HuH-7 (cell line): ENCODE measurements at places on chromosomes 4 and X.

DNA sequence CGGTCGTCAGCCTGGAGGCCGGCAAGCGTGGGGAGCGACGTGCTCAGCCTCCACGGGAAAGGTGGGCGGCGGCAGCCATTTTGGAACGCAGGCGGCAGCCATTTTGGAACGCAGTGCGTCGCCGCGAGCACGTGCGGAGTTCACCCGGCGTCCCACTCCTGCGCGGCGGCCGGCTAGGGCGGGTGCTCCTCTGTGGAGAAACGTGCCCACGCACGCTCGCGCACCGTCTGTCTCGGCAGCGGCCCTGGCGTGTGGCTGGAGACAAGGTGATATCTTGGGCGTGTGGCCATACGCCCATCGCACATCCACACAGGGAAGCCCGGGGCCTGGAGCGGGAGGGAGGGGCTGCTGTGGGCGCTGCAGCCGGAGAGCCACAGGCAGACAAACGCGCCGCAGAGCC, 21.1 kb downstream of the CPLX1 start:
- no peak for DNase-seq

DNA sequence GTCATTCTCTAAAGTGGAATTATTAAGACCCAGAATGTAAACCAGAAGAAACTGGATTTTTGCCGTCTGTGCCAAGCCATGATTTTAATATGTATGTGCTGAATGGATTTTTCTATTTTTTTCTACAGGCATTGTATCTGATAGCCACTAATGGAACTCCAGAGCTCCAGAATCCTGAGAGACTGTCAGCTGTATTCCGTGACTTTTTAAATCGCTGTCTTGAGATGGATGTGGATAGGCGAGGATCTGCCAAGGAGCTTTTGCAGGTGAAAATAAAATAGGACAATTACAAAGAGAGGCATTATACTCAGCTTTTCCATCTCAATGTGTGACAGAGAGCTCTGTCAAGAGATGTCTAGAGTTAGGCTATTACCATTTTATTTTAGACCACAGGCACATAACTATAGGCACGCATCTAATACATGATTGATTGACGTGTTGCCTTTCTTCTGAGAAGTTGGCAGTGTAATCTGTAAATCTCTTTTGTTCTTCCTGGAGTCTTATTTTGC, 53.9 kb downstream of the CAPN6 start:
- no peak for DNase-seq

- DNase-seq, result no peak
Observed at GRCh38 chr4:116387937-116388474, 697.4 kb downstream of the TRAM1L1 start.

GRCh38 chr4:73985528-73985852, 2.5 kb downstream of the PPBP start:
- no peak for DNase-seq

DNA sequence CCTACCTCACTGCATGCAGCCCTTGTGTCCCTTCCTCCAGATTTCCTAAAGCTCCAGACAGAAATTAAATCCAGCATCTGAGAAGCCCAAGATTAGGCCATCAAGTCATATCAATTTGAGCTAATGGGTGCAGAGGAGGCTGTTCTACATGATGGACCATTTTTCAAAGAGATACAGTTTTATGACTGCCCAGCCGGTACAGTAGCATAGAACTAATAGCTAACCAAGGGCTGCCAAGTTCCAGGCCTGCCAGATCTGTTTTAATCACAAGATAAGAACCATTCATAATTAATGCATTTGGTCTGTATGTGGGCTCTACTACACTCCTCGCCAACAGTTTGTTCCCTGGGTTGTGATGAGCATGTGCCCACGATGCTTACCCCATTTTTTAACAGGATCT, 73.9 kb upstream of the PLAC1 start:
- no peak for DNase-seq

GRCh38 chr4:155948541-155948940, 5.1 kb downstream of the CTSO start:
- DNase-seq, result no peak

GRCh38 chr4:32488690-32489089, 1768.5 kb downstream of the PCDH7 start:
- no peak for DNase-seq

GRCh38 chrX:74211911-74212310, 92.1 kb upstream of the ZCCHC13 start:
- no peak for DNase-seq

DNA sequence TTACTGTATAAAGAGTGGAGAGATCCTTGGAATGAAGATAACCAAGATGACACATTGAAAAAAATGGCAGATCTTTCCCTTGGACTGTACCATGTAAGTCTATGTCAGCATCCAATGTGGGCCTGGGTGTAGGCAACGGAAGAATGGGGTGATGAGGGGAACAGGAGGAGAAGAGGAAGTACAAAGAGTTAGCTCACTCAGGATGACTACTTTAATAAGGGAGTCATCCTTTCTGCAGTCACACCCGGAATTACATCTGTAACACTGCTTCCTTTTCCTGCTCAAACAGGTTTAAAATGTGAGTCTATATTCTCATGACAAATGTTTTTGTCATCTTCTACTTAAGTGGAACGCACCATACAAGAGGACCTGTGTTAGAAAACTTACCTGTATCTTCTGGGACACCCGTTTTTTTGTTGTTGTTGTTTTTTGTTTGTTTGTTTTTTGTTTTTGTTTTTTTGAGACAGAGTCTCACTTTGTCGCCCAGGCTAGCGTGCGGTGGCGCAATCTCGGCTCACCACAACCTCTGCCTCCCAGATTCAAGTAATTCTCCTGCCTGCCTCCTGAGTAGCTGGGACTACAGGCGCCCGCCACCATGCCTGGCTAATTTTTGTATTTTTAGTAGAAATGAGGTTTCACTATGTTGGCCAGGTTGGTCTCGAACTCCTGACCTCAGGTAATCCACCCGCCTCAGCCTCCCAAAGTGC, 18.0 kb downstream of the HPSE start:
- DNase-seq, result no peak

DNA sequence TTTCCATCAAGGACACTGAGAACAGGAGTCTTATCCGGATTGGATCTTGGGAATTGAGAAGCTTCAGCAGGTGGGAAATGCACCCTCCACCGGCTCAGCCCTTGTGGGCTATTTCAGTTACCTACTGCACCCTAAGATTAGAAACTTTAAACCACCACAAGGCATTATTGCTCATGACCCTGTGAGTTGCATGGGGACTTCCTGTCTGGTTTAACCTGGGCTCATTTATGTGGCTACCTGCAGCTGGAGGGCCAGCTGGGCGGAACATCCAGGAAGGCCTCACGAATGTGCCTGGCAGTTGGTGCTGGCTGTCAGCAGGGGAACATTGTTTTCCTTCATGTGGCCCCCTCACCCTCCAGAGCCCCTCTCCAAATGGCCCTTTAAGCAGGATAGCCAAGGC, 164.1 kb downstream of the DEFB131A start:
- no peak for DNase-seq

DNA sequence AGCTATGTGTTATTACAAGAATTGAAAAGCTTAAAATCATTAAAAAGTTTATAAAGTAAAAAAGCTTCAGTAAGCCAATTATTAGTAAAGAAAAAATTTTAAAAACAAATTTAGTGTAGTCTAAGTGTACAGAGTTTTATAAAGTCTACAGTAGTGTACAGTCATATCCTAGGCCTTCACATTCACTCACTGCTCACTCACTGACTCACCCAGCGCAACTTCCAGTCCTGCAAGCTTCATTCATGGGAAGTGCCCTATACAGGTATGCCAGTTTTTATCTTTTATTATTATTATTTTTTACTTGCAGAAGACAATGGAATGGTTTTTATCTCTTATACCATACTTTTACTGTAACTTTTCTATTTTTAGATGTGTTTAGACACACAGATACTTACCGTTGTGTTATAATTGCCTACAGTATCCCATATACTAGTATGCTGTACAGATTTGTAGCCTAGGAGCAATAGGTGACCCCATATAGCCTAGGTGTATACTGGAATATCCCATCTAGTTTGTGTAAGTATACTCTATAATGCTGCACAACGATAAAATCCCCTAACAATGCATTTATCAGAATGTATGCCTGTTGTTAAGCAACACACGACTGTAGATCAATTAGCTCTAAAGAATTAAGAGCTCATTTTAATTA, 230.7 kb downstream of the DCLK2 start:
- DNase-seq, result no peak

DNA sequence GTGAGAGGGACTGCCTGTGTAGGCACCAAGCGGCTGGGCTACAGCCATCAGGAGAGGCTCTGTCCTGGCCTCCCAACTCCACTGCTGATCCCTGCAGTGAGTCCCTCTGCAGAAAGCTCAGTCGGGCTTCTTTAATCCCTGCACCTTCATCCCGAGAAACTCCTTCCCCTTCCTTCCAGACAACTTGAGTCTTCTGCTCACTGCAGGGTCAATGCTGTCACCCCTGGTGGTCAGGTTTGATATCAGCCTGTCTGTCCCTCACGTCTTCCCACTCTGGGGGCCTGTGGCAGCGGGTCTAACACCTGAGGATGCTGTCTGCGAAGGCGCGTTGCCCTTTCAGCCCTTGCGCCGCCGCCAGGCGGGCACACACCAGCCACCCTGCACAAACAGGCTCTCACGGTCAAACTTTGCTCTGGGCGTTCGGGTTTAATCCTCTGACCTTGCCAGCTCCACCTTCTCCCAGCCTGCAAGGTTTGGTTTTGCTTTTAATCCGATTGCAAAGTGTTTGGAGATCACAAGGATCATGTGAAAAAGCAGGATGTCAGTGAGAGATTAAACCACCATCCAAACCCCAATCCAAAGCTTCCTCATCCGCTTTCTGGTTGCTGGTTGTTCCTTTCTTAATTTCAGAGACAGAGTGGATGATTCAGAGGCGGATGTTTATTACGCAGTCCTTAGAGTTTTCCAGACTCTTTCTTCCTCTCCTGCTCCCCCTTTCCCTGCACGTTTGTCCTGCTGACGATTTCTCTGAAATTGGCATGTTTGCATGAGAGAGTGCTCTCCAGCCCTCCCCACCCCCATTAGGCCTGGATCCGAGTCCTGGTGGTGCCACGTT, 74.8 kb upstream of the SLC34A2 start:
- DNase-seq, result no peak

DNA sequence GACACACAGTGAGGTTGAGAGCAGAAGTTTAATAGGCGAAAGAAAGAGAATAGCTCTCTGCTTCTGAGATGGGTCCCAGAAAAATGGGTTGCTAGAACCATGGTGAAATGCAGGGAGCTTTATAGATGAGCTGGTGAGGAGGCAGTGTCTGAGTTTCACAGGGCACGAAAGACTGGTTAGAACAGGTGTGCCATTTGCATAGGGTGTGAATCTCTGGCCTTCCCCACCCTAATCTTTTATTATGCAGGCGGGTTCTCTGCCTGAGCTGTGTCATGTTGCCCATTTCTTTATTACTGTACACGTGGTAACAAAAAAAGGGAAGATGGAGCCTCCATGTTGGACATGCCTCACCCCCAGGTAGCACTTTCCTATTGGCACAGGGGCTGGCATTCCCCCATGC, 39.1 kb downstream of the FUNDC1 start:
- DNase-seq, result no peak

DNA sequence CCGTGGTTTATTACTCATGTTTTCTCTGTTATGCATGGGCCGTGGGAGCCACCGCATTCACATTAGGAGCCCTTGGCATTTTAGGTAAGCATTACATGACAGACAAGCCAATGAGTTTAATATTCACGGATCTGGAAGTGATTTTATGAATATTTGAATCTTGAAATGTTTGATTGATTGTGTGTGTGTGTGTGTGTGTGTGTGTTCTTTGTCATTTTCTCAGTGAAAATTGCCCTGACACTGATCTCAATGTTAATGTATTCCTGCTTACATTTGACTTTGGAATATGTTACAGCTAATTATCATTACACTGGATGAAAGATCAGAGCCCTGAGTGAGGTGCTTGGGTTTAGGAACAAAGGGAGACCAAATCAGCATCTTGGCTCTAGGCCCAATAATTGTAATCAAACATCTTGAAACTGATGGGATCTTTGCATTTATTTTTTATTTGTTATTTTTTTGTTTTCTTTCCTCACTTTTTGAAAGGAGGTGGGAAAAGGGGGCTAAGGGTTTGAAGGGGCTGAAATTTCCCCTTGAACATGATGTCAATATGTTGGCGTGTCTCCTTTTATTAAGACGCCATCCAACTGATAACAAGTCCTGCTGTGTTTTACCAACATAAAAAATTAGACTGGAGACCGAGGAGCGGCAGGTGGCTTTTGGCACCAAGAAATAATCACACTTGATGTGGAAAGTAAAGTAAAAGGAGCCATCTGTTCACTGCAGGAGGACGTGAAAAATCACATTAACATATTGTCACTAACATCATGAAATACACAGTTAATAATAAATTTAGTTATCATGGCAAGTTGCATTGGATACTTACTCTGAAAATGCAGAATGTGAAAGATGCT, 5.2 kb upstream of the GK2 start:
- DNase-seq, result no peak

GRCh38 chr4:38611676-38612075, 52.3 kb upstream of the KLF3 start:
- DNase-seq, result no peak

GRCh38 chrX:22278375-22278774, 5.7 kb downstream of the CBLL2 start:
- peak; percentile 7 for DNase-seq

GRCh38 chr4:47274901-47275300, 188.6 kb downstream of the COMMD8 start:
- DNase-seq, result peak; percentile 24

DNA sequence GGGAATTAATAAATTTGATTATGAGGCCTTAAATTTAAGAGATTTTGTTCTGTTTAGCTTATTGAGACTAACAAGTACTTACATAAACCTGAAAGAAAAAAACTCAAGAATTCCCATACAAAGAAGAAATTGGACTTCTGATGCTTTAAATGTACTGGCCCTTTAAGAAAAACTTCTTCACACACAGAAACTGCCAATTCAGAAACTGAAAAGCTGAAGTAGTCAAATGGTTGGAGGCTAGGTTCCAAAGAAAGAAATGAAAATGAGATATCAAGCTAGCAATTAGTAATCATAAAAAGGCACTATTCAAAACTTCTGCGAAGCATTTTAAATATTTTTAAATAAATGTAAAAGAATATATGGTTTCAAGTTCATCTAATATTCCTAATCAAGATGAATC, 151.3 kb downstream of the THOC2 start:
- no peak for DNase-seq

DNA sequence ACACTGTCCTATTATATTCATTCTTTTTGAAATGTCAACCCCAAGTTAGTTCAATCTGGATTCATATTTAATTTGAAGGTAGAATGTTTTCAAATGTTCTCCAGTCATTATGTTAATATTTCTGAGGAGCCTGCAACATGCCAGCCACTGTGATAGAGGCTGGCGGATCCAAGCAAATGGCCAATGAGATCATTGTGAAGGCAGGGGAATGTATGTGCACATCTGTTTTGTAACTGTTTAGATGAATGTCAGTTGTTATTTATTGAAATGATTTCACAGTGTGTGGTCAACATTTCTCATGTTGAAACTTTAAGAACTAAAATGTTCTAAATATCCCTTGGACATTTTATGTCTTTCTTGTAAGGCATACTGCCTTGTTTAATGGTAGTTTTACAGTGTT, 1.6 kb downstream of the CXCL1 start:
- DNase-seq, result no peak

GRCh38 chr4:142406917-142407501, 439.1 kb downstream of the INPP4B start:
- no peak for DNase-seq

GRCh38 chr4:32472918-32473317, 1752.7 kb downstream of the PCDH7 start:
- DNase-seq, result no peak
